ENCODE measurements at places on chromosomes 5 and 9.

DNA sequence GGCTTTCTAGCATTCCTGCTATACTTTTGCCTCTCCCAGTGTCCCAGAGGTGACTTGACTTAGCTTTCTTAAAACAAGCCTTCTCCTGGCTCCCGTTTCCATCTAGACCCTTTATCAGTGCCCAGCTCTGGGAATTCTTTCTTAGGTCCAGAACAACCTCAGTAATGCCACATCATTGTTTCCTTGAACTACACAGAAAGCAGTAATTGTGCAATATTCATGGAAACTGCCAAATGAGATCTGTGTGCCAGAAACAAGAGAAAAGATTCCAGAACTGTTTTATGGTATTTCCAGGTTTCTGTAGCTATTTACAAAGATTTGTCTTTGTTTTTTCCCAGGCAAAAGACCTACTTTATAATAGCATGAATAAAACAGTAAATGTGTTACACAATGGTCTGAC lies 391.3 kb downstream of the SLCO4C1 start:
- no peak for DNase-seq

GRCh38 chr5:123217173-123217572 lies 128.1 kb downstream of the PRDM6 start:
- no peak for DNase-seq

GRCh38 chr9:36037549-36038122 lies 923 bp downstream of the RECK start:
- DNase-seq: no peak

GRCh38 chr9:70160686-70161600 lies 97.8 kb upstream of the SMC5 start:
- no peak for DNase-seq

DNA sequence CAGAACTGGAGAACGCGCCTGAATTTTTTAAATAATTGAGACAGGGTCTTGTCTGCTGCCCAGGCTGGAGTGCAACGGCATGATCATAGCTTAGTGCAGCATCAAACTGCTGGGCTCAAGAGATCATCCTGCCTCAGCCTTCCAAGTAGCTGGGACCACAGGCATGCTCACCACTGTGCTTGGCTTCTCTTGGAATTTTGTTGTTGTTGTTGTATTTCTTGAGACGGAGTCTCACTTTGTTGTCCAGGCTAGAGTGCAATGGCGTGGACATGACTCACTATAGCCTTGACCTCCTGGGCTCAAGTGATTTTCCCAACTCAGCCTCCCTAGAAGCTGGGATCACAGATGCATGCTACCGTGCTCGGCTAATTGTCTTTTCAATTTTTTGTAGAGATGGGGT lies 58.4 kb upstream of the DAB2IP start:
- DNase-seq: no peak

DNA sequence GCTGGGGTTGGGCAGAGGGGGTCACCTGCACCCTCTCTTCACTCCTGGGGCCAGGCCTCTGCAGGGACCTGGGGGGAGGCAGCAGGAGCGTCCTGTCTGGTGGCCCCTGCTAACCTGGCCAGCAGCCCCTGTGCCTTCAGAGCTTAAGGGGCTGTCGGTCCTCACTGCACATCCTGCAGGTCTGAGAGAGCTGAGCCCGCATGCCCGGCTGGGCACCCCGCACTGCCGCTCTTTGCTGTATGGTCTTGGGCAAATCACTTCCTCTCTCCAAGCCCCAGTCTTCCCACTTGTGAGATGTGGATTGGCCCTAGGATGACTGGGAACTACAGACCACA lies 7.9 kb downstream of the FLT4 start:
- DNase-seq: no peak

GRCh38 chr5:122490718-122491117 lies 178.7 kb downstream of the SNCAIP start:
- no peak for DNase-seq

- DNase-seq: no peak
Observed at GRCh38 chr5:127851964-127852363, 148.8 kb downstream of the CCDC192 start.

DNA sequence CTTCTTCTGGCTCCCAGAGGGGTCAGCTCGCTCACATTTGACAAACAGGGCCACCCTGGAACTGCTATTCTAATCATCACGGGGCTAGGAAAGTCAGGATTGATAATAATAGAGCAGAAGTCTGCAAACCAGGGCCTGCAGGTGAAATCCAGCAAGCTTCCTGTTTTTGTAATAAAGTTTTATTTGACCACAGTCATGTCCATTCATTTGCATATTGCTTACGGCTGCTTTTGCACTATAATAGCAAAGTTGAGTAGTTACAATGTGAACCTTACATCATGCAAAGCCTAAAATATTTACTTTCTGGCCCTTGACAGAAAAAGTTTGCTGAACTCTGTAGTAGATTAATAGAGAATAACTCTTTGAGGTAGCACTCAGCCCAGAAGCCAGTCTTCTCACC lies 63.2 kb upstream of the CTXN3 start:
- no peak for DNase-seq

DNA sequence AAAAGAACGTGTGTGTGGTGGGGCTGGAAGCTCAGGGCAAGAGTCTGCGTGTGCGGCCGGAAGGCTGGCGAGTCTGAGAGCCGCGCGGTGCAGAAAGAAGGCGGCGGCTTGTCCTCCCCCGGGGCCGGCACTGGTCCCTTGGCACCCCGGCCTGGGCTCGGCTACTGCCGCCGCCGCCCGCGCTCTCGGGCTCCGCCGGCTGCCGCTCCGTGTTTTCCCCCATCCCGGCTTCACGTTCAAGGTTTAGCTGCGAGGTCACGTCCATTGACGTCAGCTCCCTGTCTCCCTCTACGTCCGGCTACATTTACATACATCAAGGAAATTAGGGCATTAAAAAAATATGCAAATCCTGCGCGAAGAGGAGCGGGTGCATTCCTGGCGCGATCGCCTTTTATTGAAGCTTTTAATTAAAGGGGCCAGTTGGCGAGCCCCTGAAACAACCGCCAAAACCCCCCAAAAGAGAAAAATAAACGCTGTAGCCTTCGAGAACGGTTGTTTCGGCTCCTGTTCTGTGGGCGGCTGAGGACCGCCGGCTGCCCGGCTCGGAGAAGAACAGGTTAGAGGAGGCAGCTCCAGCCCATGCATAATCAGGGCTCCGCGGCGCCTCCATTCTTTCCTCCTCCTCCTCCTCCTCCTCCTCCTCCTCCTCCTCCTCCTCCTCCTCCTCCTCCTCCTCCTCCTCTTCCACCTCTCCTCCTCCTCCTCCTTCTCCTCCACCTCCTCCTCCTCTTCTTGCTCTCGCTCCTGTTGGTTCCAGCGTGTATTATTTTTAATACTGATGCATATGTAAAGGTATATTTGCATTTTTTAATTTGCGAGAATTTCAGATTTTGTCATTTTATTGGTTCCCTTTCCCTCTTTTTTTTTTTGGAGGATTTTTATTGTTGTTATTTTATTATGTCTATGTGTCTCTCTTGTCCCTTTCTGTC lies 207.0 kb downstream of the MEF2C start:
- DNase-seq: peak; percentile 20

- DNase-seq: no peak
Observed at GRCh38 chr9:131397100-131397790, 3.4 kb downstream of the PRRC2B start.

- no peak for DNase-seq
Observed at GRCh38 chr5:168740811-168741213, 161.6 kb upstream of the PANK3 start.

Data from CD4-positive, alpha-beta T cell treated with Interferon gamma for 1 hour (primary cell).